ENCODE measurements at places on chromosomes 3 and 15.

GRCh38 chr3:57298041-57298440 is 5.6 kb upstream of the ASB14 start:
- DNase-seq = no peak

DNA sequence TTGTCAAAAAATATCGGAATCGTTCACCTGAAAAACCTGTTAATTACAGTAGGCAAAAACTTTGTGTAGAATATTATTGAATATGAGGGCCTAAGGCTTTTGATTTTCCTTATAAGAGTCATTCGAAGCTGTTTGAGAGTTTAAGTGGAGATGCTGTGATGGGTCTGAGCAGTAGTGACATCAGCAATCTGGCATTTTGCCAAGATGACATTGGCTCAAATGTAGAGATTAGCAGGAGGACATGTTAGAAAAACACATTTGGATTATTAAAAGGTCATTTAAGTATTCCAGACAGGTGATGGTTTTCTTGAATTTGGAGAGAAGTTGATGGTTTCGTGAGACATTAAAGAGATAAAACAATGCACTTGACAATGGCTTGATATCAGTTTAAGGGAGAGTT is 12.9 kb downstream of the OR5AC2 start:
- no peak for DNase-seq

DNA sequence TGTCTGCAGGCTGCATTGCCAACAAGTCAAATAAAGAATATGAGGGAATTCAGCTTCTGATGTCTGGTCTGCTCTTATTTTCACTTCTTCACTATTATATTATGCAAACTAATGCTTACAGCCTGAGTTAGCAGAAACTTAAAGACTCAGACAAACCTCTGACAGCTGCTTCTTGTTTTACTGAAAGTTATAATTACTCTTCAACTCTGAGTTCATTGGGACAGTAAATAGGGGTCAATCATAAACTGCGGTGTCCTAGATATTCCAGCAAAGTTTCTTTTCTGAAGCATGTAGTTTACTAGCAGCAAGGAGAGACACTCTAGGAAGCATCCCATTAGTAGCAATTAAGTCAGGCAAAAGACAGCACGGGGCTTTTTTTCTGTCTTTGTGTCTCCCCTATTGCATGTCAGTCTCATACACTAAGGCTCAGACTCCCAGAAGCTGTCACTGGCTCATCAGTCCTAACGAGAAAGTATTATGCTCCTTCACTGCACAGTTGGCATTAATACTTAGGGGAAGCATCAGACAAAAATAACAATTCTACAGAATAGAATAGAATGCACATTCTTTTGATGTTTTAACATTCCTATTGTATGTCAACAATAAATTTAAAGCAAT is 1060.8 kb downstream of the ROBO1 start:
- no peak for DNase-seq

DNA sequence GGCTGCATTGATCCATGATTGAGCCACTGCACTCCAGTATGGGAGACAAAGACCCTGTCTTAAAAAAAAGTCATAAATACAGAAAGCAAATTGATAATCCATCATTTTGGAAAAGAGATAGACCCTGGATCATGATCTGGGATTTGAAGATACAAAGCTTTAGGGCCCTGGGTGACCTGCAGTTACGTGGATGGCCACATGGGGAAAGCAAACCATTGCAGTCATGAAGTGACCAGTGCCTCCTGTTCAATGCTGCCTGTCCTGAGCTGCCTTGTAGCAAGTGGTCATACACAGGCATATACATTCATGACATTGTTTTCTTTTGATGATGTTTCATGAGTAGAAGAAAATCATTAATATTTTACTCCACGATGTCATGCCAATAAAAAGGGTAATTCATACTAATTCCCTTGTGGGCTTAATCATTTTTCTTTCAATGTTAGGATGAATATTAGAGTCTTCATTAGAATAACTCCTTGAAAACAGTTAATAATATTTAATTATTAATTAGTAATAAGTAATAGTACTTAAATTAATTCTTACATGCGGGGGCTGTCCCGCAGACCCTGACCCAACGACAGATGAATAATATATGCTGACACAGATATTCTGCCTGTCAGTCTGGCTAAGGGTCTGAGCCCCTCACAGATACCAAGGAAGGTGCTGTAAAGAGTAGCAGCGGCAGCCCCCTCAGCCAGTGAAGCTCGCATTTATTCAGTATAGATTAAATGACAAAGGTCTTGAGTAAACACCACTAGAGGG is 109.0 kb upstream of the UNC13C start:
- DNase-seq = no peak

Data from CD4-positive, alpha-beta T cell treated with Interleukin-17A for 1 hour (primary cell).